ENCODE measurements at places on chromosomes 5 and 9. TPM values are rescaled to one million over a fixed set of nuclear protein-coding genes. Genes with fewer than 3 reads are reported as not detected.

- no peak for DNase-seq
Measured at GRCh38 chr5:14144586-14145434, 1.7 kb downstream of the TRIO start.

Gene MTRR
- 46.9 TPM for total RNA-seq

Gene GARNL3
- total RNA-seq, result 4.3 TPM

DNA sequence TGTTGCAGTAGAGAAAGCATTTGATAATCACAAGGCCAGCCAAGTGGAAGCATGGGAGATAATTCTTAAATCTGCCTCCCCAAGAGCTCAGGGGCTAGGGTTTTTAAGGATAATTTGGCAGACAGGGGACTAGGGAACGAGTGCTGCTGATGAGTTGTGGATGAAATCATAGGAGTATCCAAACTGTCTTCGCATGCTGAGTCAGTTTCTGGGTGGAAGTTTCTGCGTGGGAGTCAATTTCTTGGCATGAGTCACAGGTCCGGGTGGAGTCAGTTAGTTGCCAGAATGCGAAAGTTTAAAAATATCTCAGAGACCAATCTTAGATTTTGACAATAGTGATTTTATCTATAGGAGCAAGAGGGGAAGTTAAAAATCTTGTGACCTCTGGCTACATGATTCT is 112.6 kb downstream of the TMC1 start:
- no peak for DNase-seq

DNA sequence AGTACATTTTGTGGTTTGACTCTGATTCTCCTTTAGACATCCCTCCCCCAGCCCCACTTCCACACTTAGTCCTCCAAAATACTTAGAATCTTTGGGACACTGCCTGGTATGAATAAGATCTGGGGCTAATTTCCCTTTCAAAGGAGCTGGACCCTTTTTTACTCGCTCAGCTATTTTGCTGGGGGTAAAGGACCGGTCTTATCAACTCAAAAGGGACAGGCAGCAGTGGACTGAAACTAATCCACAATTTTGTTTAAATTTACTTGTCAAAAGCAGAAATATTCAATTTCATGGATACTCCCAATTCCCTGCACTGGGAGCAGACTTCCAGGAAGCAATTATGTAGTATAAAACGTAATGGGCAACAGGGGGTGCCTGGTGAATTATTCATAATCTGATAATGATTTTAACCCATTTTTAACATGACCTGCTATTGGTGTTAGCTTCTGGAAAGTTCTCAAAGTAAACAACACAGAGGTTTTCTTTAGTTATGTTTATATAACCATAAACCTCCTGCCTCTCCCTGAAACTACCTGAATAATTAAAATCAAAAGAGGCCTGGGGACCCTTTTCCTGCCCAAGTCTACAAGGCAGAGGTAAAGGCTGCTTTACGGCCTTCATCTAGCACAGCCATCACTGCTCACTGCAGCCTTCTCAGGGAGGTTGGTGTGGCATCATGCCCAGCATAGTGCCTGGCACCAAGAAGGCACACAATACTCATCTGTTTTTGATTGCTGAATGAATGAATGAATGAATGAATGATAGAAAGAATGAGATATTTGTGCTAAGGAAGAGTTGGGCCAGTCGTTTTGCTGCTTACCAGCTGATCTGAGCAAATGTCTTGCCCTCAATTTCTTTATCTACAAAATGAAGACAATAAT is 44.2 kb upstream of the GNPDA1 start:
- no peak for DNase-seq

GRCh38 chr5:153584126-153584959 is 93.9 kb downstream of the GRIA1 start:
- DNase-seq, result no peak

DNA sequence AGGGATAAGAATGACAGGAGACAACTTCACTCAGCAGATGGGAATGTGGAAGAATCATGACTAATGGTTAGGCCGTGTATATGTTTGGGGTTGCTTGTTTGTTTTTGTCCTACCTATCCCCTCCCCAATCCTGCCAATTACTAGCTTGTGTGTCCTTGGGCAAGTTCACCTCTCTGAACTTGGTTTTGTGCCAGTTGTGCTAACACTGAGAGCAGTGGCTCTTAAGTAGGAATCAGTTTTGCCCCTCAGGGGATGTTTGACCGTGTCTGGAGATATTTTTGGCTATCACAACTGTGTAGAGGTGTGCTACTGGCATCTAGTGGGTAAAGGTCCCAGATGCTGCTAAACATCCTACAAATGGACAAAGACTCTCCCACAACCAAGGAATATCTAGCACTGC is 287.0 kb downstream of the DMRT2 start:
- DNase-seq, result no peak

- peak; percentile 86 for DNase-seq
Measured at GRCh38 chr5:176818391-176819098, 8.2 kb downstream of the UNC5A start.

DNA sequence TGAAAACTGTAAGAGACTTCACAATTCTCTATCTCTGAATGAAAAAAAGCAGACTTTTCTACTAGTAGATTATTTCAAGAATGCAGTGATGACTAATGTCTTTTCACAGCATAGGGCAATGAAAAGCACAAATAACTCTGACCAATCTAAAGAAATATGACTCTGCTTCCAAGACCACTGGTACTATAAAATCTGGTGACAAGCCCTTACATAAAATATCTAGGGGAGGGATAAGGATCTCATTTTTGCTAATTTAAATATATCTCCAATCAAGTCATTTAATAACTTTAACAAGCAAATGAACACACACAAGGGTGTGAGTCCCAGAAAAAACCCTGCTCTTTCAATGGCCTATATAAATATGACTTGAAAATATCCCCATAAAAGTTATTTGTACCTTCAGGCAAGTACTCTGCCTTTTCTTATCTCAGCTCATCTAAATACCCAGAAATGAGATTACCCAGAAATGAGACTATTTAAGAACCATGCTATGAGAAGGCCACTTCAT is 105.2 kb downstream of the GNAQ start:
- no peak for DNase-seq

Gene GNG10
- 17.1 TPM for total RNA-seq

Gene ENTREP1
- total RNA-seq, result not detected

Gene DDX46
- 75.9 TPM for total RNA-seq

- DNase-seq, result no peak
Measured at GRCh38 chr5:136066661-136067271, 38.0 kb downstream of the TGFBI start.

Gene AP3B1
- 48.8 TPM for total RNA-seq

Measured in activated CD8-positive, alpha-beta memory T cell treated with anti-CD3 and anti-CD28 coated beads, Interleukin-2, amount 10 ng/mL, durations not matched to agents 7 days and 5 days (primary cell).